ENCODE measurements at places on chromosomes 5 and 9. TPM values are rescaled to one million over a fixed set of nuclear protein-coding genes. Genes with fewer than 3 reads are reported as not detected.

The SH3PXD2B gene
- 39.3 TPM for total RNA-seq

- DNase-seq, result no peak
- H3K4me1 ChIP-seq, result no peaks in the 10 kb centered on the region
- no peaks in the 10 kb centered on the region for H3K36me3 ChIP-seq
- no peaks in the 10 kb centered on the region for H3K27me3 ChIP-seq
- no peak overlapping the region for H3K4me3 ChIP-seq
Observed at GRCh38 chr5:165626161-165626560, 2120.7 kb downstream of the MAT2B start.

DNA sequence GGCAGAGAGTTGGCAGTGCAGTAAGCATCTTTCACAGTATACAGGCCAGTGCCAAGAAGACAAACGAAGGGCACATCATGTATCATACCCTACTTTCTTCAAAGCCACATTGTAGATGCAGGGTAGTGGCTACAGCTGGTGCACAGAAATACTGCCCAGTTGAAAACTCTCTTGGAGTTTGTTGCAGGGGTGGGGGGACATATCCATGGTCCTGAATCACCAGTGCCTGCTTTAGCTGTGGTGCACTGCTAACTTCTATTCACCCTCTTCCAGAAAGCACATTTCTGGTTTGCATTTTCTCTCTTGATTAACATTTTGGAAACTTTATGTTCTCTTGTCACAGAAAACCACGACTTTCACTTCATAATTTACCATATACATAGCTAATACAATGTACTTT, 196.6 kb downstream of the PAPPA start:
- H3K4me3 ChIP-seq, result no peak overlapping the region
- DNase-seq, result no peak
- H3K36me3 ChIP-seq, result no peaks in the 10 kb centered on the region
- no peak overlapping the region for H3K27ac ChIP-seq
- H3K27me3 ChIP-seq, result no peaks in the 10 kb centered on the region

DNA sequence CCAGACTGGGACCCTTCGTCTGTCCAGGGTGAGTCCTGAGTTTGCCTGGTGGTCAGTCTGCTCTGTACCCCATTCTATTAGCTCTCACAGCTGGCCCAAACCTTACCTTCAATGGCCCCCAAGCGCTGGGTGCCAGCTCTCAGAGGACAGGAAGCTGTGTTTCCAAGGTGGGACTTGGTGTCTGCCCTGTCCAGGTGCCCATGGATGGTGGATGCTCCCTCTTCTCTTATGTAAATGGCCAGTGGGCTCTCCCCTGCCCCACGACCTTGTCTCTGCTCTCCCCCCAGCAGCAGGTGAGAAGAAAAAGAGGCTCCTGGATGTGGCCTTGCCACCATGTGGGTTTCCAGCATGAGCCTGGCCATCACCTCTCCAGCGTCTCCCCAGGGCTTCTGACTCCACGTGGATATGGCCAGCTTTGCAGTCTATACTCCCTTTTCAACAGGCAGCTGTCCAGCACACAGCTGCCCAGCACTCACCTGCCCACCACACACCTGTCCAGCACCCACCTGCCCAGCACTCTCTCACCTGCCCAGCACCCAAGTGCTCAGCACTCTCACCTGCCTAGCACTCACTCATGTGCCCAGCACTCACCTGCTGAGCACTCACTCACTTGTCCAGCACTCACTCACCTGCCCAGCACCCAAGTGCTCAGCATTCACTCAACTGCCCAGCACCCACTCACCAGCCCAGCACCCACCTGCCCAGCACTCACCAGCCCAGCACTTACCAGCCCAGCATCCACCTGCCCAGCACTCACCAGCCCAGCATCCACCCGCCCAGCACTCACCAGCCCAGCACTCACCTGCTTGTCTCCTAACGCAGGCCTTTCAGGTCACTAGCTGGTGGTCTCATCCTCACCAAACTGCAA, 136.2 kb upstream of the IRX2 start:
- no peak overlapping the region for H3K4me3 ChIP-seq
- no peaks in the 10 kb centered on the region for H3K27me3 ChIP-seq
- no peak overlapping the region for H3K27ac ChIP-seq
- H3K36me3 ChIP-seq, result no peaks in the 10 kb centered on the region
